ENCODE measurements at places on chromosomes 2 and 18.

DNA sequence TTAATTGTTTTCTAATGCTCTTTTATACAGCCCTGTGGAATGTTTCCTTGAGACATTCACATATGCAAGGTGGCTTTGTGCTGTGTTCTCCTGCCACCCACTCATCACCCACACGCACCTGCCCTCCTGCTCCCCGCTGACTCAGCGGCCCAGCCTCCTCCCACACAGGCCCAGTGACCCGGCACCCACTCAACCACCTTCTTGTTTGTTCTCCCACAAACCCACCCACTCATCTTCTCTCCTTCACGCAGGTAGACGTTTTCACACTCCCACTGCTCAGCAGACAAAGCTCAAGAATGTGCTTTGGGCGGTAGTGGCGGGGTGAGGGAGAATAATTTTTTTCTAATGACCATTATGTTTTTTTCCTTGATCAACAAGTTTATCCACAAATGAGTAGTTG is 28.6 kb upstream of the NEMP2 start:
- no peak for DNase-seq

DNA sequence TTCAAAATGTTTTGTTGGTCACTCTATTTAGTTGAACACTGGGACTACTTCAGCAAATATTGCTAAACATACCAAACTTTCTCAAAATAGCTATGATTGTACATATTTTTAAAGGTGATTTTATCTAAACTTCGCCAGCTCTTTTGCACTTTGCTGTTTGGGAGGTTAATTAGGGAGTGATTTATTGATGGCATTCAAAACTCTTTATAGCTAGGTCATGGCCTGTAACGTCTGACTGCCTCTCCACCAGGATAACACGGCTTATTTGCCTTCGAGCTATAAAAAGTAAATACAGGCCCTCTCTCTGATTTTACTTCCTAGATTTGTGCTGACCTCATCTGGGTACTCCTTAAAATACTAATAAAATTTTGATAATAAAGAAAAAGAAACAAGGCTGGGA is 931.9 kb downstream of the DCDC2C start:
- no peak for DNase-seq

GRCh38 chr2:42115588-42115987 is 53.6 kb upstream of the EML4 start:
- DNase-seq = no peak

DNA sequence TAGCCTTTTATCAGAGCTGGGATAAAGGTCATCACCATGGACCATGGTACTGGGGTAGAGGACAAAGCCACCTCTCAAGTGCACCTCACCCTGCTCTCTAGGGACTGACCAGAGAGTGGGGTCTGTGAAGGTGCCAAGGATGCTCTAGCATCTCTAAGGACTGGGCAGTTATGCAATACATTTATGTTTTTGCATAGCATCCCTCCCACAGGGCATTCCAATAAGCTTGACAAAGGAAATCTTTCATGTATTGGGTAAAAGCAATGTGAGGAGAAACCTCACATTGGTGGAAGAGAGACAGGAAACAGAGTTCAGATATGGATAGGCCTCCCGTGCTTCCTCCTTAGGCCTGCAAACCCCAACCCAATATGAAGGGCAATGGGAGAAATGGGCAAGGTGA is 31.6 kb downstream of the STK39 start:
- no peak for DNase-seq

GRCh38 chr2:132521341-132521740 is 104.7 kb downstream of the GPR39 start:
- peak; percentile 61 for DNase-seq

GRCh38 chr2:96267159-96267971 is 1.3 kb downstream of the CIAO1 start:
- peak; percentile 64 for DNase-seq

- no peak for DNase-seq
Observed at GRCh38 chr18:13252686-13253410, 34.3 kb downstream of the LDLRAD4 start.

GRCh38 chr2:110099038-110099425 is 16.6 kb downstream of the MALL start:
- no peak for DNase-seq

- peak; percentile 92 for DNase-seq
Observed at GRCh38 chr2:120914839-120915521, 179.3 kb downstream of the GLI2 start.

DNA sequence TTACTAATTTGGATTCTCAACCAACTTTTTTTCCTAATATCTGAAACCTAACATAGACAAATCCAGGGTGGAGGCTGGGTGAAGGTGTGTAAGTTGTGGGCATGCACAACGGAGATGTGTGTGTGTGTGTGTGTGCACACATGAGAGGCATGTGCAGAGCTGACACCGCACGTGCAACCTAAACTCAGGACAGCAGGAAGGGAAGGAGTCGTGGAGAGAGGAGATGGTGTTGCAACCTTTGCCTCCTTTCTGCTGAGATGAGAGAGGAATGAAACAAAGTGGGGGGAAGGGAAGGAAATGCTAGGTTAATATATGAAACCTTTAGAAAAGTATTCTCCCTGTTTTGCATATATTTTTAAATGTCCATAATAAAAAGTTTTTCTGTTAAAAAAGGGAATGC is 64.7 kb downstream of the KCTD1 start:
- DNase-seq = no peak

GRCh38 chr2:211085056-211085680 is 528.8 kb downstream of the CPS1 start:
- peak; percentile 66 for DNase-seq

DNA sequence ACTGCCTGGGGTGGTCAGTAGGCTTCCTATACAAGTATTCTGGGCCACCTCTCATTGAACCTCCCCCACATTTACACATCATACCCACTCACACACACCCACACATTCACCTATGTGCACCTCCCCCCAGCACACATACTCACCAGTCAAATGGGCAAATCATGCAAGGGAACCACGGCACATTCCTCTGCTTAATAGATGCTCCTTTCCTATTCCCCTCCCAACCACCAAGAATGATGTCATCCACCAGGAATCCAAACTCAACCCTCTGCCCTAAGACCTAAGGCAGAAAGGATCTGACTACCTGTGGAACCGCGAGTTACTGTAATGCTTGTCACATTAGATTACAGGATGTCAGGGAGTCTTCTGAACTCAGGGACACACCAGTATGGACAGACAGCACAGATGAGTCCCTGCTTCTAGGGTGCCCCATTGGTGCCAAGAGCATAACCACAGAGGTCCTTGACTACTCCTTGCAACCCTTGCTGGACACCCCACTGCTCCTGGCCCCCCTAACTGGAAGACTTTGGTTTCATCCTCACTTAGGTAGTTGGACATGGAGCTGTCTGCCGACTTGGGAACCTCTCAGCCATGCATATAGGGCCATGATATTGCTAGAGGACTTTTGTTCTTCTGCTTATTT is 21.5 kb upstream of the CAB39 start:
- peak; percentile 98 for DNase-seq

DNA sequence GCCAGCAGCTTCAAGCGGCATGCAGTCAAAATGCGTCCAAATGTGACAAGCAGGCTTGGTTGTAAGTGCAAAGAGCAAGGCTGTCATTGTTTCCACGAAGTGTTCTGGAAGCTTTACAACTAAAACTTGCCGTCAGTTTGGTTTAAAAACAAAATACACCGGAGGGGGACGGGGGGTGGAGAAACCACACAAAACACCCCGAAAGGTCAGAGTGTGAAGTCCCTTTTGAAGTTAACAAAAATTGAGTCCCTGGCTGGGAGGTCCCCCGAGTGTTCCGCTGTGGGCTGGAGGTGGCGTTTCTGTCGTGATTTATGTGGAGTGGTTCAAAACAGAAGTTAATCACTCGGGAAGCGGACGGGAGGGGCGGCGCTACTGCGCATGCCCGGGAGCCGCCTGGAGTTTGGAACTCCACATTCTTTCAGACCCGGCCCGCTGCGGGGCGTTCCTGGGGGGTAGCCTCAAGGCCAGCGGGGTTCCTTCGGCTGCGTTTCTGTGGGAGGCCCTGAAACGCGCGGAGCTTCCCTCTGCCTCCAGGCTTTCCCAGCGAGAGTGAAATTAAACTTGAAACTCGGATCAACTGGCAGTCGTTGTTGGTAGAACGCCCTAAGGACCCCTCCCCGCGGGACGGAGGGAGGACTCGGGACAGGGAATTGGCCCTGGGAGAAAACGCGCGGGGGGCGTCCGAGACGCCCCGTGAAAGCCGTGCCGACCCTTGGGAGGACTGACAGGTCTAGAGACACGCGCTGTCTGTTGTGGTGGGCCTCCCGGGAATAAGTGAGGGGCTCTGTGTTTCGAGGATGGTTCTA is 1.4 kb downstream of the TGIF1 start:
- DNase-seq = peak; percentile 93

DNA sequence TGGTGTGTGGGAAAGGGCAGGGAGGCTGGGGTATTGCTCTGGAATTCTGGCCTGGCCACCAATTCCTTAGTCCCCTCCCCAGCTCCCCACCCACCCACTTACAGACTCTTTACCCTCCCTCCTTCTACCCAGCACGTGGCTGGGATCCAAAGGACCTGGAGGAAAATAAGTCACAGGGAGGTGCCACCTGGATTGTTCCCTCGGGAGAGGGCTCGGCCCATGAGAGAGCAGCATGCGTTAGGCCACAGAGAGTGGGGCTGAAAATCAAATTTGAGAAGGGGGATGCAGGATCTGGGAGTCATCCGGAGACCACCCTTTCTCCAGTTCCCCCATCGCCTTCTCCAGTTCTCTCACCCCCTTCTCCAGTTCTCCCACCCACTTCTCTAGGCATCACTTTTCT is 3.0 kb downstream of the ASPRV1 start:
- DNase-seq = no peak

GRCh38 chr2:44802777-44803424 is 138.6 kb upstream of the SIX3 start:
- DNase-seq = no peak

DNA sequence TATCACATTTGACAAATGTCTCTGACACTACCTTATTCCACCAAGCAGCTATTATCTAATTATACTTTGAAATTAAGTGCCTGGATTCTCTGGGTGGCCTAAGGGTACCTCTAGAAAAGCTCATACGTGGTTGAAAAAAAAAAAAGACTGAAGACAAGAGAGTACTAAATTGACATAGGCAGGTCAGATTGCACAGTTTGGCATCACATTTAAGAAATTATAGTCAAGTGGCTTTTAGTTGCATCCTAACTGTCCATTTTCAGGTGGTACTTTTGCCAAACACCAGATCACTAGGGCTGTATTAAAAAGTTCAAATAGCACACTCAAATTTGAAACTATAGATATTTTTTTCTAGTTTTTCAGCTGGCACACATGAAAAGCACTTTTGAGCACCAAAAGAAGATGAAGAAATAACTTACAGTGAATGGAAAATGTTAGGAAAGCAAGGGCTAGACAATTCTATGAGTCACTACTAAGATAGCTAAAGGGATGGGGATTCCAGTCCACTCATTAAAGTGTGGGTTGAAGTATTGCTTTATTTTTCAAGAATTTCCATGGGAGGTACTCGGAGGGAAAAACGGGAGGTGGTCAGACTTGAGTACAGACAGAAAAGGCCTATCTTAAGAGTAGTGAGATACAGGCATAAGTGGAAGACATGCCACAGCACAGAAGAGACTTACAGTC is 106.5 kb upstream of the COL5A2 start:
- peak; percentile 92 for DNase-seq

- DNase-seq = no peak
Observed at GRCh38 chr2:224831530-224831929, 115.4 kb upstream of the CCDC195 start.

DNA sequence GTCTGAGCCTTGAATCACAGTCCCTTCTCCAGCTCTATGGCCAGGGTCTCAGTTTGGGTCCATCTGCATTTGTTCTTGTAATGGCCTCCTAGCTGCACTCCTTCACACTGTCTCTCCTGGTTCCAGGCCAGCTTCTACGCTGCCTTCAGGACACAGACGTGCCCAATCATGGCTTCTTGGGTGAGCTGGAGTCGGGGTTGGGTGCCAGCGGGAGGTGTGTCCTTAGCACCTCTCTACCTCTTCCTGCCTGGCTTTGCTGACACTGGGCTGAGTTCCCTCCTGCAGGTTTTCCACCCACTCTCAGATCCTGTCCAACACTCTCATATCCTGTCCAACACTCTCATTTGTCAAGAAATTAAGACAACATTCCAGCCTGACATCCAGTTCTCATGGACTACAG is 9.6 kb downstream of the TRPM8 start:
- DNase-seq = no peak

DNA sequence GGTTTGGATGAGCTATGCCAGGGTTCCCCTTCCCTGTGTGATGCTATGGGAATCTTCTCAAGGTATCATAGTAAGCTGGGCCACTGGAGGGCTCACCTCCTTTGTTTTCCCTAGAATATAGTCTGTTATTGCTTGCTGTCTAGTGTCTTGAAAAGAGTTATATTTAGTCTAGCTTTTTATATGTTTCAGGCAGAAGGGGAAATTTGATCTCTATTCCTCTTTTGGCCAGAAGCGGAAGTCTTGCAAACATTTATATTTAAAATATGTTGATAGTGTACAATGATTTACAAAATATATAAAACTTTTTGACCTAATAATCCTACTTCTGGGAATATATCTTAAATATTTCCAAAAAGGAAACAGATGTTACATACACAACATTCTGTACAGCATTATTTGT is 260.7 kb downstream of the FHOD3 start:
- no peak for DNase-seq

- DNase-seq = peak; percentile 80
Observed at GRCh38 chr2:191051825-191052778, 38.1 kb upstream of the STAT1 start.

- no peak for DNase-seq
Observed at GRCh38 chr2:86300496-86300895, 36.9 kb downstream of the REEP1 start.

GRCh38 chr2:7375901-7376300 is 458.7 kb downstream of the RNF144A start:
- no peak for DNase-seq

GRCh38 chr2:34349527-34349926 is 750.4 kb upstream of the FAM98A start:
- no peak for DNase-seq

DNA sequence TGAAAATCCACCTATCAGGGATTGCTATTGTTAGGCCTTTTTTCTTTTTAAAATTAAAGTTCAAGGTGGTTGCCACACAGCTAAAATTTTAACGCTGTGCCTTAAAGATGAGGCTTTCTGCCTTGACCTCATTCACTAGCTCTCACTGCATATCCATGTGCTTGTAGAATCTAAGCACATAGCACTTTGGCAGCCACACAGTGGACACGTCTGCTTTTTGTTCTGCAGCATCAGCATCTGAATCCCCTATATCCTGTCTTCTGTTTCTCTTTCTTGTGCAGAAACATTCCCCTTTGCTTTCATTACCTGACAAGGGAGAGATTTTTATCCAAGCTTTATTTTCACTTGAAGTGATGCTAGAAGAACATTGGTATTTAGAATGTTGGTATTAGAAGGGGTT is 38.1 kb downstream of the RALB start:
- DNase-seq = no peak

GRCh38 chr2:25088817-25089516 is 47.1 kb downstream of the EFR3B start:
- no peak for DNase-seq

- DNase-seq = no peak
Observed at GRCh38 chr2:168712053-168712452, 90.4 kb upstream of the NOSTRIN start.

DNA sequence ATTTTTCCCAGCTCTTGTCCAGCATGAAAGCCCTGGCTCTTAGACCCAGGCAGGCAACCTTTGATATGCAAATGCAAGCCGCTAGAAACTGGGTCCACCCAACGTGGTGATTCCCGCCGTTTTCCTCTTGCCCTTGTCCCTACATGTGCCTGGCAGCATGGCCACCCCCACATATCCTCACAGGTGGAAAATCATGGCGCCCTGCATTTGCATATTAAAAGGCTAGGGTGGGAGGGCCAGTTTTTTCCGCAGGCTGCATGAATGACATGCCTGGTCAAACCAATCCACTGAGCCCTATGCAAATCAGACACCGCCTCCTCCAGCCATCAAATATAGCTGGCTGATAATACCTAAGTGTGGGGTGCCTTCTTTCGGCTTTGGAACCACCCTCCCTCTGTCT is 1091.8 kb upstream of the NXPH2 start:
- no peak for DNase-seq
